ENCODE measurements at places on chromosomes 3 and 15.

DNA sequence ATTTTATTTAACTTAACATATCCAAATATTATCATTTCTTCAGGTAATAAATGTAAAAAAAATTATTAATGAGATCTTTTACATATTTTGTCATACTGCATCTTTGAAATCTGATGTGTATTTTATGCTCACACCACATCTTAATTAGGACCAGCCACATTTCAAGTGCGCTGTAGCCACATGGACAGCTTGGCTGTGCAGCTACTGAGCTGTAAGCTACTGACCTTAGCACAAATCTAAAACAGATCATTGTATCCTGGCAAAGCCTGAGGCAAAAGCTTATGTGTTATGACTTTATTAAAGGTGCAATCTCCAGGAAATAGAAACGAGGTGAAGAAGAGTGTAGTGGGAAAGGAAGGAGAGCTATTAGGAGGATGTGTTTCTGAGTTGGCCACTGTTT lies 126.7 kb upstream of the UBE2E2 start:
- peak; percentile 30 for DNase-seq

DNA sequence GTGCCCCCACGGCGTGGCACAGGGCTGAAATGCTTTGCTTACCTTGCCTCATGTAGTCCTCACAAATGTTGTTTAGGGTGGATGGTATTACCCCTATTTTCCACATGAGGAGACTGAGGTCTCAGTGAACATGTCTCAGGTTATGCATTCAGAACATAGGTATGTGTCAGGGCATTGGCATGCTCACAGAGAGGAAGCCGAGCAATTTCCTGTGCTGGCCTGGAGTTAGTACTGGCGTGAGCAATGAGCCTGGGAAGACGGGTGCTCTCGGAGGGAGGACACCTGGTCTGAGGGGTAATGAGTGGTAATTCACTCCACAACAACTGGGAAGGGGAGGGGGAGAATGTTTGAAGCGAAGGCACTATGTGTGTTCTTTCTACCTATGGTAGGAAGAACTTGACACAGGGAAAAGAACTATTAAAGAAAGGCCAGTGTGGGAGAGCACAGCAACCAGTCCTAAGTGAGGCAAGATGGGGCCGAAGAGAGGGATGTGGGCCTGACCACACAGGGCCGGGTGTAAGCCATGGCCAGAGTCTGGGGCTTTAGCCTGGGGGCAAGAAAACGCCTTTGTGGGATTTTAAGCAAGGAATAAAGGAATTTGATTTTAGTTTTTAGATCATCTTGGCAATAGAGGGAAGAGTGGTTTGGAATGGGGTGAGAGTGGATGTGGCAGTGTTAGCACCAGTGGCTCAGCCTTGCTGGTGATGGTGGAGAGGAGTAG lies 4.9 kb upstream of the FAM131A start:
- DNase-seq, result peak; percentile 85

DNA sequence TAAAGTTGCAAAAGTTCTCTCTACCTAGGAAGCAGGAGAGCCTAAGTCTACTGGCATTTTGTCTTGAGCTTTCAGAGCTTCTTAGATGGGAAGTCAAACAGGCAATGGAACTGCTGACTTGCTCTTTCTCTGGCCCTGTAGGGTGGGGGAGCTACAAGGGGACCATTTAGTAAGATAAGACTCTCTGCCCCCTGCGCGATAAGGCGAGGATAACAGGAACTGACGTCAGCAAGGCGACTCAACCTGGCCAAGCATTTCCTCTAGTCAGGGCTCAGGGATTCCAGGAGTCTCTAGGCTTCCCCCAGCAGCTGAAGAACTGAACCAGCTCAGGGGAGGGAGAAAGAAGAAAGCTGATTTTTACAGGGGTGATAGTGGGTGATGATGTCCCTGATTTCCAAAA lies 5.8 kb downstream of the RARB start:
- peak; percentile 73 for DNase-seq

GRCh38 chr3:133042778-133043177 lies 4.6 kb downstream of the TMEM108 start:
- peak; percentile 1 for DNase-seq

DNA sequence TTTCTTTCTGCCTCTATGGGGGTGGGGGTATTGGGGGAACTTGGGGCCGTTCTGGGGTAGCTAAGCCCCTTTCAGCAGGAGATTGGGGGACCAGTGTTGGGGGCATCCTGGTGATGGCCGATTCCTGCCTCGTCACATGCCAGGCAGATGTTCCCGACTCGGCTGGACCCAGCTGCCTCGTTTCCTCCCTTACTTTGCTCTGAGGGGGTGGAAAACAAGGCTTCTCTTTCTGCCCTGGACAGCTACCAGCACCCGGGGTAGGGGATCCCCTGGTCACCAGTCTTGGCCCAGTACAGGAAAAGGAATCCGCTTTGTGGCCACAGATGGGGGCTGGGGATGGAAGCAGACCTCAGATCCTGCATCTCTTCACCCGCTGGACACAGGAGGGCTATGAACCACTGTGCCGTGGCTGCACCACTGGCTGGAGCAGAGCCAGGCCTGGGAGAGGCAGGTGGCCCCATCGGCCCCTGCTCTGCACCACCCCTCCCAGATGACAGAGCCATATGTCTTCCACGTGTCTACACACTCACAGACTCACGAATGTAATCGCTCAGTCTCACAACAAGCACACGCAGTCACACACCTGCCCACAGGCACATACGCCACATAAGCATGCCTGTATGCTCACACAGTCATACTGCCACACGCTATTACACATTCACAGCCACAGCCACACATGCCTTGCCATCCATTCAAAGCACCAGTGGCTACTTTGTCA lies 12.4 kb downstream of the SNX33 start:
- DNase-seq, result no peak

DNA sequence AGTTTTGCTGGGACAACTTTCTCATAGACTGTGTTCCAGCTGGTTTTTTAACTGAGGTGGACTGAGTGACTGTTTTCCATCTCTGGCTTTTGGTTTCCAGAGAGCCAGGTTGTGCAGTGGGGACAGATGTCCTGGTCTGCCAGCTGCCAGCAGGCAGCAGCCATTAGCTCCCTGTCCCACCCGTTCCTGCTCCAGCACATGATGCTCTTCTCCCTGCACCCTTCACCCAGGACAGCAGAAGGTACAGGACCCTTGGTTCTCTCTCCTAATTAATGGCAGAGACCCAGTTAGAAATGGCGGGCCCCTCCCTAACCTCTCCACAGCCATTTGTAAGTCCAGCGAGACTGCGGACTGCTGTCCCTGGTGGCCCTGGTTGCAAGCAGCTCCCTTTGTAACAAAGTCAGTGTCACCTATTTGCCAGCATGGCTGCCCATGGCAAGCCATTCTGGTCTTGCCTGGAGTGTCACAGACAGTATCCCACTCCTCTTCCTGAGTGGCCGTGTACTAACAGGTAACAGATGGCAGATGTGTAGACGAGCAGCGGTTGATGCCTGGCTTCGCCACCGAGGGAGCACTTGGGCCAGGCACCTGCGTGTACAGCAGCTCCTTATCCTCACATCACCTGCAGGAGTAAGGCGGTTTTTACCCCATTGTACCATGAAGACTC lies 148.3 kb downstream of the DNAJB8 start:
- DNase-seq, result no peak

DNA sequence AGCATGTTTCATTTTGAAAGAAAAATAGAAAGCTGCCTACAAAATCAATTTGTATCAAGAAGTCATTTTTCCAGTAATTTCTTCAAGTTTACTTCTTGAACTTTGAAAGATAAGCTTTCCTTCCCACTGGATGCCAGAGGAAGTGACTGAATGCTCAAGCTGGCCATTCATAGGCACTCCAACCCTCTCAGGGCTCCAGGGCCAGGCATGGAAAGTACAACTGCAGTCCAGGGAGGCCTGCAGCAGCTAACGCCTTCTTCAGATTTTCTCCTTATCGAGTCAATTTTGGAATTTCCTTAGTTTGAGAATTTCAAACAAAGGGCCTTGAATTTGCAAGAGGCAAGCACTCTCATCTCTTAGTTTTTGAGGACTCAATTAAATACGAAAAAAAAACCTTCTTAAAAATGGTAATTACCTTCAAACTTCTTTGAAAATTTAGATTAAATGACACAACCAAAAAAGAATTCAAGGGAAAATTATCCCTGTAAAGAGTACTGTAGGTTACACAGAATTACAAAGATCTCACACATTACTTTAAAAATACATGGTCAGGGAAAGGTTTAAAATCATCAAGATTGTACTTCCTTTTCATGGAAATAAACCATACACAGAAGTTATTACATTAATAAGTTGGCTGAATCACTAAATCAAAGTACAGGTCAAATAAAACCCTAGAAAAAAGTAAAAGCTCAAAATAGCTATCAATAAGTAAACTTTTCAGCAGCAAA lies 2.5 kb downstream of the UBP1 start:
- DNase-seq, result peak; percentile 75

- DNase-seq, result no peak
Measured at GRCh38 chr15:25727867-25728600, 135.1 kb downstream of the ATP10A start.

- DNase-seq, result no peak
Measured at GRCh38 chr3:44060164-44060563, 181.5 kb upstream of the TOPAZ1 start.

DNA sequence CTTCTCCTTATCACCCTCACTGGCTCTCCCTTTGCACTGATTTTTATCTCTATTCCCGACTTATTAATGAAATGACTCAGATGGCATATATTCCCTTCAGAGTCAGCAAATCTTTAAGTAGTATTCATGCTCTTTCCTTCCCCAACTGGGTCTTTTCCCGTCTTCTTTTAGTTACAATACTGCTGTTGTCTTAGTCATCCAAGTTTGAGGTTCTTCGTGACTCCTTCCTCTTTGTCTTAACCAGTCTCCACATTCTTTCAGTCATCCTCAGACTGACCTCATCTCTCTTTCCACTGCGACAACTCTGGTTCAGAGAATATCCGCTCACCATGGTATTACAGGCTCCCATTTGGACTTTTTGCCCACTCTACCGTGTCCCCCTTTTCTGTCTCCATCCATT lies 12.4 kb downstream of the WDR5B start:
- DNase-seq, result peak; percentile 12

DNA sequence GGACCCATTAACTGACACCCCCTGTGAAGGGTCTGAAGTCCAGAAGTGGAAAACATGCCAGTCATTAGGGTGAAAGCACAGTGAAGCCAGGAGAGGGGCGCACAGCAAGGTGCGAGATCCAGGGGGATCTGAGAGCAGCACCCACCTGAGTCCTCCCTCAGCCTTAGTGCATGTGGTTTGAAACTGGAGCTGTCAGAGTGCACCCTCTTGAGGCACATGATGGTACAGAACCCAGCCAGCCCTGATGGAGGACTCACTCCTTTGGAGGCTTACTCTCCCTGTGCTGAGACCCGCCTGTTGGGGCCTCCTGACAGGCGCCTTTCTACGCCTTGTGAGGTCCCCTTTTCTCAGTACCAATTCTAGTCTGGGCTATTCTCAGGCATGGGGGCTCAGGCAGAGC lies 77.8 kb downstream of the IL20RB start:
- DNase-seq, result no peak

GRCh38 chr3:160454995-160455394 lies 5.4 kb upstream of the TRIM59 start:
- no peak for DNase-seq

GRCh38 chr3:187833799-187834578 lies 88.7 kb upstream of the BCL6 start:
- DNase-seq, result no peak

DNA sequence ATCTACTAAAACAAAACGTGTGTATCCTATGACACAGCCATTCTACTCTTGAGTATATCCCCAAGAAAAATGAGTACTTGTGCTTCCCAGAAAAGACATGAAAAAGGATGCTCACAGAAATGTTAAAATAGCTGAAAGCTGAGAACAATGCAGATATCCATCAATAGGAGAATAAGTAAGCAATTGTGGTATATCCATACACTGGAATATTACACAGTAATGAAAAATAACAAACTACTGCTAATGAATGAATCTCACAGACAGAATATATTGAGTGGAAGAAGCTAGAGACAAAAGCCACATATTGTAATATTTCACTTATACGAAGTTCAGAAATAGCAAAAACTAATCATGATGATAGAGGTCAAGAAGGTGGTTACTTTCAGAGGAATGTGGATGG lies 83.8 kb upstream of the CTDSPL start:
- no peak for DNase-seq

DNA sequence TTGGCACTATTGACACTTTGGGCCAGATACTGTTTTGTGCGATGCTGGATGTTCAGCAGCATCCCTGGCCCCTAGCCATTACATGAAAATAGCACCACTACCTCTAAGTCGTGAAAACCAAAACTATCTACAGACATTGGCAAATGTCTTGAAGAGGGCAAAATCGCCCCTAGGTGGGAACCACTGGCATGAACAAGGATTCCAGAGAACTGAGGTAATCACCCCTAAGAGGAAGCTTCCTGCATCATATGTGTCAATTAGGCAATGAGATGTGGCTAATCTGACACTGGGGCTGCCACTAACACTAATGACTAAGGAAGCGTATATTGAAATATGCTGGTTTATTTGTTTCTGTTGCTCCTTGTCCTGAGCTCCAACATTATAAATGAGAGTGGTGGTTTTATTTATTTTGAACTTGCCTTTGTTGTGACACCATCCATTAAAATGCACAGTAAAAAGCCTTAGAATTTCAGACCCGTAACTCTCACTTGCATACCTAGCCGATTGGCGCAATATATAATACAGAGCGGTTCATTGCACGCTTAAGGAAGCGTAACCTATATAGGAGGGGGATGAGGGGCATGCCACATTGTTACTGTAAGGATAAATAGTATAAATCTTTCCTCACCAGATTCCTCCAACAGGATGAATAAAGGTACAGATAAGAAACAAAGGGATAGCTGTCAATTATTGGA lies 299.8 kb upstream of the CNTN4 start:
- DNase-seq, result no peak

DNA sequence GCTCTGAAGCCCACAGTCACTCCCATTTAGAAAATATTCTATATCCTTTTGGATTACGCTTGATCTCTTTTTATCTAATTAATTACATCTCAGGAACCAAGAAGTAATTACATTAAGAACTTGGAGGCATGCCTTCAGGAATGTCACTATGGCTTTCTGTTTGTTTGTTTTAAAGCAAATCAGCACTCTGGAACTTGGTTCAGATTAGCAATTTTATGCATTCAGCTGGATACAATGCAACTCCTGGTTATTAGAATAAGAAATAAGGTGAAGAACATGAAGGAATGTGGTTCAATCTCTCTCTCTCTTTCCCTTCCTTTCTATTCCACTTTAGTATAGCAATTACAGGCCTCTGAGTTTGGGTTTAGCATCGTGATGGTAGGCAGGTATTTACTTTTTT lies 235.8 kb downstream of the FHIT start:
- DNase-seq, result no peak

- peak; percentile 40 for DNase-seq
Measured at GRCh38 chr3:73484656-73485248, 140.0 kb downstream of the PDZRN3 start.

DNA sequence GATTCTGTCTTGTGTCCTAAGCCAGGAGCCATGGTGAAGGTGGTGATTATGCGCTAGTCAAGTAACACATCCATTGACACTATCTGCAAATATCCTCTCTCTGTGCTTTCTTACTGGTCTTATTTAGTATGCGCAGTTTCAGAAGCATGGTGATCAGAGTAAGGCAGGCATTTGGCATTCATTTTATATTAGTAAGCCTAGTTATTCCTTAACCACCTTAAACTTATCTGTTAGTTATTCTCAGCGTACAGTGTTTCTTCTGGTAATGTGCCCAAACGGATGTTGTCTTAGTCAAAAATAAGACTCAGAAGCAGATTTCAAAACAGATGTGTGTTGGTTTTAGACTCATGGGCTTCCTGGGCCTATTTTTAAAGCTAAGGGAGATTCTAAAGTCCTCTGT lies 329.2 kb downstream of the GRM7 start:
- no peak for DNase-seq
